Esophagus mucosa (tissue), 1 donor: ENCODE measurements at places on chromosomes 5 and 9. TPM values are rescaled to one million over a fixed set of nuclear protein-coding genes. Genes with fewer than 3 reads are reported as not detected.
A peak's percentile ranks its signal among the peaks of the same experiment; 100 is the strongest.

- no peak for ATAC-seq
Measured at GRCh38 chr5:134945041-134945440, 22.7 kb upstream of the CATSPER3 start.

- no peak for ATAC-seq
Measured at GRCh38 chr5:127907907-127908306, 175.7 kb upstream of the SLC12A2 start.

DNA sequence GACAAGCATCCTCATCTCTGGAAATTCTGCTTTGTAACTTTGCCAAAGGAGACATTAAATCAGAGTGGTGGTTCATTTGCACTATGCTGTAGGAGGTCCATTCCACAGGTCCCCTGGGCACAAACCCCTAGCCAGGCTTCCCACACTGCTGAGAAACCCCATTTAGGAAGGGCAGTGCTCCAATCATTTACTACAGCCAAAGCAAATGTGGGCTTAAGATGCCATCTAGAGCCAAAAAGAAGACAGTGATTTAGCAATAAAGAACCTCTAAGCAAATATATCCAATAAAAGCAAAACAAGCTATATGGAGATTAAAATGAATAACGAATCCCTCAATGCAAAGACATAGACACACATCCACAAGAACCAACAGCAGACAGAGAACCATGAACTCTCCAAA, 129.0 kb upstream of the ALDH1B1 start:
- no peak for ATAC-seq

DNA sequence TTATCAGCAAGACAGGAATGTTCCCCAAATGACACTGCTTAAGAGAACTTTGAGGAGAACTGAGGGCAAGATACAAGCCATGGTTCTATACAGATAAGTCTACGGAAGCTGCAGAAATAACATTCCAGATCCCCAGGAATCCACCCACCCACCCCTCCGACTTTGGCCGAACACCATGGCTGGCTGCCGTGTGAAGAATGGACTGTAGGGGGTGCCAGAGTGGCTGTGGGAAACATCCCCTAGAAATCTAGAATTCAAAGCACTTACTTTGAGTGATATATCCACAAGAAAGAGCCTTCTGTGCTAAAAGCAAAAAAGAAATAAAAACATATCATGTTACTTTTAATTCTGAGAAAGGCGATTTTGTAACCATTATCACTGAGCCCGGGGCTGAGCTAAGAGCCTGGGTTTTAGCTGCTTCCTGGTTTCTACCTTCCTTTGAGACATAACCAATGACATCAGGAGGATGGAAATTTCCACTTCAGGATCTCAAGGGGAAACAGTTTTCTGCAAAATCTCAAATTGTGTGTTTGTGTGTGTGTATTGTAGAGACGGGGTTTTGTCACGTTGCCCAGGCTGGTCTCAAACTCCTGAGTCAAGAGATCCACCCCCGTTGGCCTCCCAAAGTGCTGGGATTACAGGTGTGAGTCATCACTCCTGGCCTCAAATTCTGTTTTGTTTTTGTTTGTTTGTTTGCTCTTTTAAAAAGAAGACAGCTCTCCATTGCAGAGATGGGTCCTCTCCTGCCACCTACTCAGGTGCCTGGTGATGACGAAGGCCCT, 36.4 kb downstream of the GGTA1 start:
- peak; percentile 39 for ATAC-seq

The WWC1 gene
- total RNA-seq, result 18.5 TPM

DNA sequence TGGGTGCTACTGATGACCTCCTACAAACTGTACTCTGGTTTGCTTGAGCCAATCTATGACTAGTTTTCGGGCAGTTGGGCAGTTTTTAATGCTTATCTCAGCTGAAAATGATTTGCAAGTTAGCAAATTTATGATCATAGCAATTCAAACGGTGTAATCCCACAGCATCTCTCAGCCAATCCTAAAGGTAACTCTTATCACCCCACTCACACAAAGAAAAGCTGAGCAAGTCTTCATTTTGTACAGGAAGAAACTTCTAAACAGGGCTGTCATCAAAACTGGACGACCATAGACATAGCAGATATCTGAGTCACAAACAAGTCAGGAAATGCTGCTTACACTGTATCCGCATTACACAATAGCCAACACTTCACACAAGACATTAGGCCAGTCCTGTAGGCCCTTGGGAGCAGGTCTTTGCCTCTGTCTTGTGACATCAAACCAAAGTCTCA, 2.6 kb upstream of the ENC1 start:
- ATAC-seq, result peak; percentile 68

The MYORG gene
- total RNA-seq, result 5.4 TPM

DNA sequence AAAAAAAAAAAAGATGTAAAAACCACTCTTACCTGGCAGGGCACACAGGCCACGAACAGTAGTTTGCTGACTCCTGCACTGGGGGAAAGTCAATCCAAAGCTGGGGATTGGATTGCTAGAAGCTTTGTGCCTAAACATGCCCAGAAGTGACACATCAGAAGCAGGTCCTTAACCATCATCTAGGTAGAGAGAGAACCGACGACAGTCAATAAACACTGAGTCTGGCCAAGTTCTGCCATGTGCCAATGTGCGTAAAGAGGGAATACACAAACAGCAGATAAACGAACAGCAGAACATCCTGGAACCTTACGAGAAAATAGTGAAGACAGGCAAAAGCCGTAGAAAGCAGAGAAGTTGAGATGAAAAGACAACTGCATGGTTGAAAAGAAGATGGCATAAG, 14.9 kb downstream of the SFXN1 start:
- ATAC-seq, result peak; percentile 26

DNA sequence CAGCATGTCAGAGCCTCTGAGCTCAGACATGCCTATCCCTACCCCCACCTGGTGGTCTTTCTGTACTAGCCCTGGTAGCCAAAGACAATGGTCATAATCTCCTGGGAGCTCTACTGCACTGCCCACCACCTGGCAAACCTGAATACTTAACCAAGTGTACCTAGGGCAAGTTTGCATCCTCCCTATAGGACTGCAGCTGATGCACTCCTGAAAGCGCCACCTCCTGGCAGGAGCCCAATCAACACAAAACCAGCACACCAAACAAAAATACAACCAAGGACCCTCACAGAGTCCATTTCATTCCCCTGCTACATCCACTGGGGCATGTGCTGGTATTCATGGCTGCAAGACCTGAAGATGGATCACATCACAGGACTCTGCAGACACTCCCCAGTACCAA, 14.8 kb upstream of the FAM174A start:
- ATAC-seq, result no peak

- no peak for ATAC-seq
Measured at GRCh38 chr5:64526734-64527439, 21.1 kb downstream of the RGS7BP start.

The SHISAL2B gene
- not detected for total RNA-seq

- ATAC-seq, result peak; percentile 37
Measured at GRCh38 chr5:3595006-3595961, at the start of gene IRX1. IRX1 (plus strand) TSS chr5:3595832; CDS start chr5:3596106, 274 bp downstream.

DNA sequence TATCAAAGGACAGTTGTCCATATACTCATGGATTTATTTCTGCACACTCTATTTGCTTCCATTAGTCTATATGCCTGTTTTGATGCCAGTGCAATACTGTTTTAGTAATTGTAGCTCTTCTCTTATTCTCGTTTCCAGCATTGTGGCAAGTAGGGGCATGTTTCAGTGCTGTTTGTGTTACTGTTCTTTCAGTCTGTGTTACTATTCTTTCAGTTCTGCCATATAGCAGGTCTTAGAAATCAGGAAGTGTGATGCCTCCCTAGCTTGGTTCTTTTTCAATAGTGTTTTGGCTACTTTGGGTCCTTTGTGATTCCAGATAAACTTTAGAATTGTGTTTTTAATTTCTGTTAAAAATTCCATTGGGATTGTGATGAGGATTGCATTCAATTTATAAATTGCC, 180.5 kb upstream of the PTPRD start:
- no peak for ATAC-seq

The SLC1A3 gene
- 14.7 TPM for total RNA-seq

GRCh38 chr5:79829260-79829659, 139.6 kb downstream of the CMYA5 start:
- peak; percentile 48 for ATAC-seq

The TPD52L3 gene
- not detected for total RNA-seq
